Glutamatergic neuron (in vitro differentiated cells): ENCODE measurements at places on chromosomes 5 and 9. TPM values are rescaled to one million over a fixed set of nuclear protein-coding genes. Genes with fewer than 3 reads are reported as not detected.

The PTGDS gene
- total RNA-seq = not detected

The GABRA6 gene
- not detected for total RNA-seq

GRCh38 chr9:34154057-34154456, 24.8 kb upstream of the UBAP1 start:
- H3K36me3 ChIP-seq = no peaks in the 10 kb centered on the region
- no peak overlapping the region for H3K4me3 ChIP-seq
- H3K27ac ChIP-seq = no peak overlapping the region
- no peak for DNase-seq
- H3K27me3 ChIP-seq = no peaks in the 10 kb centered on the region

DNA sequence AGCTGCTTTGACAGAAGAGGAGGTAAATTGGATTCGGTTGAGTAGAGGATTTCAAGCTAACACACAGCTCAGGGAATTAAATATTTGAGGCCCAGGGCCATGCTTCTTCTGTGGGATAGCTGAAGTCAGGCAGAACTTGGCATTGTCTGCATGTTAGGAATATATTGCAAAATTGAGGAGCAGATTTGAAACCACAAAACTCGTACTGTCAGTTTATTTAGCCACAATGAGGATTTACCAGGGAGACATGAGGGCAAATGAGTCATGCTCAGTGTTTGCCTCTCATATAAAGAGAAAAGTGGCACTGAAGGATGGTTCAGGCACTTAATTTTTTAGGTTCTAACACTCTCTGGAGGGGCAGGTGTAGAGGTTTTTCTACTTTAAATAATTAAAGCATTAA, 83.0 kb upstream of the PRLR start:
- DNase-seq = no peak
- H3K4me3 ChIP-seq = no peak overlapping the region
- H3K27ac ChIP-seq = no peak overlapping the region
- H3K27me3 ChIP-seq = no peaks in the 10 kb centered on the region
- H3K36me3 ChIP-seq = no peaks in the 10 kb centered on the region
- peaks cover 5% of the 10 kb centered on the region for H3K4me1 ChIP-seq

GRCh38 chr5:5217371-5217770, 77.2 kb downstream of the ADAMTS16 start:
- H3K27me3 ChIP-seq = no peaks in the 10 kb centered on the region
- H3K27ac ChIP-seq = no peak overlapping the region
- H3K36me3 ChIP-seq = no peaks in the 10 kb centered on the region
- H3K4me3 ChIP-seq = no peak overlapping the region

- H3K27me3 ChIP-seq = no peaks in the 10 kb centered on the region
- H3K36me3 ChIP-seq = no peaks in the 10 kb centered on the region
- H3K4me3 ChIP-seq = no peak overlapping the region
Observed at GRCh38 chr5:79975422-79975821, 15.6 kb downstream of the MTX3 start.
